T-helper 17 cell (primary cell): ENCODE measurements at places on chromosomes 1 and 21. TPM values are rescaled to one million over a fixed set of nuclear protein-coding genes. Genes with fewer than 3 reads are reported as not detected.

DNA sequence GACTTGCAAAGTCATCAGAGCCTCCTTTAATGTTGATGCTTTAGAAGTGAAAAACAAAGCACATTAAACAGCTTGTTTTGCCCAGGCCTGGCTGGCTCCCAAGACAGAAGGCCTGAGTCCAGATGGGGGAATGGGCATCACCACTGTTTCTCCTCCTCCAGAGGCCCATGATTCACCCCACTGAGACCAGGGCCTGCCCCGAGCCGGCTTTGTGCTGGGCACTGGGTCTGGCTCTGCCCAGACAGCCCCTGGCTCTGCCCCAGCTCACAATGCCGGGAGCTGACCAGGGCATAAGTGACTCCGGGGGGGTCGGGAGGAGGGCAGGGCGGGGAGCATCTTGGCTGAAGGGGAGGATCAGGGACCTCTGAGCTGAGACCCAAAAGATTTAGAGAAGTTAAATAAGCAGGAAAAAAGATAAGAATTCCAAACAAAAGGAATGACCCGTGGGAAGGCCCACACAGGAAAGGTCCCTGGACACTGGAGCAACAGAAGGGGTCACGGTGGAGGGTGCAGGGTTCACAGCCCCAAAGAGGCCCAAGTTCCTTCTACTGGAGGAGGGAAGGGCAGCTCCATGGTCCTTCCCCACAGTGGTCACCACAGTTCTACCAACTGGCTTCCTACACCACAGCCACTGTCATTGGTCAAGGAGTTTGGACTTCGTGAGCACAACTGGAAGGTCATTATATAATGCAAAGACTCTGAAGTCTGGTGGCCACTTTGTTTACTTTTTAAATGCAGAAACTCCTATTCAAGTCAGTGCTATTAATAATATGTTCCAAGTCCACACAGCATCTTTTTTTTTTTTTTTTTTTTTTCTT, 5.5 kb downstream of the C2CD2 start:
- DNase-seq: no peak

- DNase-seq: no peak
These were observed 281.2 kb upstream of the PLXNA2 start for GRCh38 chr1:208525417-208525816.

DNA sequence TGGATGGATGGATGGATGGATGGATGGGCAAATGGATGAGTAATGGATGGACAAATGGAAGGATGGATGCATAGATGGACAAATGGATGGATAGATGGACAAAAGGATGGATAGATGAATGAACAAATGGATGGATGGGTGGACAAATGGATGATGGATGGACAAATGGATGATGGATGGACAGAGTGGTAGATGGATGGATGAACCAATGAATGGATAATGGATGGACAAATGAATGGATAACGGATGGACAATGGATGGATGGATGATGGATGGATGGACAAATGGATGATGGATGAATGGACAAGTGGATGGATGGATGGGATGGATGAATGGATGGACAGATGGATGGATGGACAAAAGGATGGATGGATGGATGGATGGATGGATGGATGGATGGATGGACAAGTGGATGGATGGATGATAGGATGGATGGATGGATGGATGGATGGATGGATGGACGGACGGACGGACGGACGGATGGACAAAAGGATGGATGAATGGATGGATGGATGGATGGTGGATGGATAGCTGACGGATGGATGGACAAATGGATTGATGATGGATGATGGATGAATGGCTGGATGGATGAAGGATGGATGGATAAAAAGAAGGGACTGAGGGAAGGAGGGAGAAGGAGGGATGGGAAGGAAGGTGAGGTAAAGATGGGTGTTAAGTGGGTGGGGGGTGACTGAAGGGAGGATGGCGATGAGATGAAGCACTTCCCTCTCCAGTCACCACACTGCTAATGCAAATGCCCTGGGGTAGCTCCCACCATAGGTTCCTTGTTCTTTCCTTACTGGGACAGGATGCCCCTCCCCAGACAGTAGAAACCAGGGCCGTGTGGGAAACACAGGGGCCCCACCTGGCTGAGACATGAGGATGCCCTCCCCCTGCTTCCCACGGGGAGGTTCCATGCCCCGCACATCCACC, 29.8 kb downstream of the CHD5 start:
- DNase-seq: no peak

DNA sequence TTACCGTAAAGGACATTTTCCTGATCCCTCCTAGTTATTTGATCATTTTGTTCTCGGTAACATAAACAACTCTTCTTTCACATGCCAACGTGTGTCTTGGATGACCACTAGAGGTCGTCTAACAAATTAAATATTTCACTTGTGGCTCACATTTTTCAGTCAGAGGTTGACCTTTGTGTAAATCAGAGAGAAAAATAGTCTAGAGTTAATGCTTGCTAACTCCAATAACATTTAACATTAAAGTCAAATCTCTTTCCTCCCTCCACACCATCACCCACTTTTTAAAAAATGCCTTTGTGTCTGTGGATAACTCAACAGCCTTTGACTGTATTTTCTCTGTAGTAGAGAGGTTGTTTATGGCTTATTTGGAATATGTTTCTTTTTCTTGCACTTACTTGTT, 220.5 kb upstream of the B3GALT2 start:
- DNase-seq: no peak

DNA sequence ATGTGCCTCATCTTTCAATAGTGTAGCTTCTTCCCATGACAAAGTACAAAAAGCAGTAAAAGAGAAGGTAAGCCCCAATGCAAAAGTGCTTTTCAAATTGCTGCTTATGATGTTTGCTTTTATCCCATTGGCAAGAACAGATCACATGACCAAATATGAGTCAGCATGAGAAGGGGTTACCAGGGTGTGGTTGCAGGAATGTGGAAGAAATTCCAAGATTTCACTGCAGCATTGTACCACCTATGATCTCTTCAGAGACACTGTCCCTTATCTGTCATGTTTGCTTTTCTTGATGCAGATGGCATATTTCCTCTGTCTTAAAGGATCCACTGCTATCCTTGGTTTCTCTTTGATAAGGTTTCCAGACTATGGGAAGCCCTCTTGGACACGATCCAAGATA, 1006.9 kb upstream of the PRMT6 start:
- DNase-seq: no peak

- no peak for DNase-seq
These were observed 797 bp upstream of the LEFTY1 start for GRCh38 chr1:225889743-225890142.

- DNase-seq: no peak
These were observed 8.7 kb upstream of the SLX9 start for GRCh38 chr21:44931137-44931500.

- DNase-seq: no peak
These were observed 62.0 kb upstream of the HP1BP3 start for GRCh38 chr1:20849100-20849499.

DNA sequence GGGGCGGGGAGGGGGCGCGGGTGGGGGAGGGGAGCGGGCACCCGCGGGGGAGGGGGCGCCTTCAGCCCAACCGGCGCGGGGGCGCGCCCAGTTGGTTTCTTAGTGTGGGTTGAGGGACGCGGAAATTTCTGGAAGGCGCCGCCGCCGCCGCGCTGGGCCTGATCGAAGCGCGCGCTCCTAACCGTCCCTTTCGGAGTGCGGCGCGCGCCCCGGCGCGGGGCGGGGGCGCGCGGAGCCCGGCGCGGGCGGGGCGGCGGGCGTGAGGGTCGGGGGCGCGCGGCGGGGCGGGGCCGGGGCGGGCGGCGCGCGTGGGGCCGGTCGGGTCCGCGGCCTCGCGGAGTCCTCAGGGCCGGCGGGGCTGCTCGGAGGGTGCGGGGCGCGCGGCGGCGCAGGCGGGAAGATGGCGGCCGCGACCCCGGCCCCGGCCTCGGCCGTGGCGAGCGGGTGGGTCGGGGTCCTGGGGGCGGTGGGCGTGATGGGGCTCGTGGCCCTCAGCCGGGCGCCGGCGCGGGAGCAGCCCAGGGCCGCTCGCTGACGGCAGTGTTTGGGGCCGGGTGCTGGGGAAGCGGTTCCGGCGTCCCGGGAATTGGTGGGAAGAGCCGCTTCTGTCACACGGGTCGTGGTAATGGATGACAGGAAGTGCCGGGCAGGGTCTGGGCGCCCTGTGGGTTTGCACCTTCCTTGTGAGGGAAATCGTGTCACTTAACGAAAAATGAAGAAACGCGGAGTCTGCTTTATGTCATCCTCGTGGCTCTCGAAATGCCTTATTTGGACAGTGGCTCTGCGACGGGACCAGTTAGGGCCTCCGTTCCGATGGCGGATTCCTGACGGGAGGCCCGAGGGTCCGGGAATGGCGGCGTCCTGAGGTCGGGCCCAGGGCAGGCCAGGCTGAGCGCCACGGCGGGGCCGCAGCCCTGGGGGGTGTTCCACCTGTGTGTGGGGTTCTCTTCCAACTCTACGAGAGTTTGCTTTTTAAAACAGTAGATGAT, 764 bp downstream of the PKNOX1 start:
- peak; percentile 48 for DNase-seq

- no peak for DNase-seq
These were observed 1.6 kb downstream of the S100A9 start for GRCh38 chr1:153359241-153359640.

- no peak for DNase-seq
These were observed 153.4 kb downstream of the NRIP1 start for GRCh38 chr21:14911351-14911750.

- DNase-seq: no peak
These were observed 216.6 kb downstream of the GREM2 start for GRCh38 chr1:240395336-240395735.

DNA sequence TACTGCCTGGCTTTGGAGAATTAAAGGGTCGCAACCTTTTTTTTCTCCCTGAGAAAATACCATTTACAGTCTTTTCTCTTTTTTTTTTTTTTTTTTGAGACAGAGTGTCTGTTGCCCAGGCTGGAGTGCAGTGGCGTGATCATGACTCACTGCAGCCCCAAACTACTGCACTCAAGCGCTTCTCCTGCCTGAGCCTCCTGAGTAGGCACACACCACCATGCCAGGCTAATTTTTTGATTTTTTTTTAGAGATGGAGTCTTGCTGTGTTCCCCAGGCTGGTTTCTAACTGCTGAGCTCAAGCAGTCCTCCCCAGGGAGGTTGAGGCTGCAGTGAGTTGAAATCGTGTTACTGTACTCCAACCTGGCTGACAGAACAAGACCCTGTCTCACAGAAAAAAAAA, 24.6 kb downstream of the UBE4B start:
- no peak for DNase-seq

DNA sequence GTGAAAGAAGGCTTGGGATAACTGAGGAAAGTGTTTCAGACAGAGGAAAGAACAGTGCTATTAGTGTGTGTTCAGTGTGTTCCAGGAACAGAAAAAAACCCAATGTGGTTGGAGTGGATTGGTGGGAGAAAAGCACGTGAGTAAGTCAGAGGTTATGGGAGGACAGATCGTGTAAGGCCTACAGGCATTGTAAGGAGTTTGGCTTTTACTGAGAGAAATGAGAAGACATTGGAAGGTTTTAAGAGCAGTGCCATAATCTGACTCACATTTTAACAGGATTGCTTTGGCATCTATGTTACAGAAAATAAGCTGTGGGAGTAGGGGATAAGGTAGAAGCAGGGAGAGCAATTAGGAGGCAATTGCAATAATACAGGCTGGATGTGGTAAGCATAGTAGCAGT, 4.8 kb downstream of the ARPC5 start:
- no peak for DNase-seq

DNA sequence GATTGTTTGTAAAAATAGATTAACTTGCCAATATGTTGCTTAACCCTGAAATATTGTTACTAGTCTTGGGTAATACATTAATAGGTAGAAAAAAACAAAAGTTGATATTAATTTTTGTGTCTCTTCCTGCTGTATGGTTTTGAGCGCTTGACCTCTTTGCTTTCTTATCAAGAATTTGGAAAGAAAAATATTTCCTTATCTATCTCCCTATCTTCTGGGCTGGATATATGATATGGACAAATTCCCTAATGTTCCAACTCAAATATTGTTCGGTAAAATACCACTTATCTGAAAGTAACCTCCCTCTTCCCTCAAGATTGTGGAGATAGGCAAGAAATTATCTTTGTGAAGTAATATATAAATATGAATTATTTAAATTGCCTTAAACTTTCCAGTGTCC, 57.3 kb downstream of the ADGRL4 start:
- DNase-seq: no peak

- no peak for DNase-seq
These were observed 407.8 kb downstream of the PTPRC start for GRCh38 chr1:199046618-199047017.

GRCh38 chr1:1210726-1211540, 3.0 kb downstream of the TNFRSF4 start:
- peak; percentile 7 for DNase-seq

DNA sequence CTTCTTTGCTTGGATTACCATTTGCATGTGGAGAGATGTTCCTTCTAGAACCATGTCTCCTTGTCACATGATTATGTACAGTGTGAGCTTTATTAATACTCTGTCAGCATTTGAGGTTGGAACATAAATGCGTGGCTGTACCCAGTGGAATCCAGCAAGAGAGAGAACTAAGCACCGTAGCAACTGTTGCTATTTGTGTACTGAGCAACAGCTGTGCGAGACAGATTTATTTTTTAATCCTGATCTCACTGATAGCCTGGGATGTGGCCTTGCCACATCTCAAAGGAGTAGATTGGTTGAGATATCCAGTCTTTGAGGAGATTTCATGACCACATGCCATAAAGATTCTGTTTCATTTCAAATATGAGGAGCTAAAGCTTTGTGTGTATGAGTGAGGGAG, 43.4 kb downstream of the KIF1B start:
- DNase-seq: no peak

GRCh38 chr1:150269451-150269850, 635 bp upstream of the APH1A start:
- no peak for DNase-seq

DNA sequence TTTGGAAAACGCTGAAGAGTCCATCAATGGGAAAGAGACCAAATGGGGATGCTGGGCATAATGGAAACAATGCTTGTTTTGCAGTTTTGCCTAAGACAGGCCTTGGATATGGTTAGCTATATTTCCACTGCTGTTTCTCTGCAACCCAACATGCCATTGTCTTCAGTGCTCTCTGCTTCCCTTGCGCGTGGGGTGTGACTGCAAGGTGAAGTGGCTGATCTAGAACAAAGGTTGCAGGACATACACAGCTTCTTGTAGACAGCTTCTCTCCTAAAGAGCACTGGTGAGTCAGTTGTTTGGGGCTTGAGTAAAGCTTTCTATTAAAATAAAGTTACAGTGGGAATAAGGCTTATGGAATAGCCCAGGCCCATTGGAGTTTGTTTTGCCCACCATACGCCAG, 33.0 kb downstream of the RUNX1 start:
- no peak for DNase-seq

- DNase-seq: no peak
These were observed 463.5 kb downstream of the SMYD3 start for GRCh38 chr1:246043556-246043955.

CDK18 gene
- total RNA-seq: 1.7 TPM

CXADR gene
- total RNA-seq: 1.9 TPM

LRIF1 gene
- 7.4 TPM for total RNA-seq

SPRR4 gene
- total RNA-seq: not detected

CFAP141 gene
- not detected for total RNA-seq

ADAMTSL4 gene
- total RNA-seq: 1.6 TPM

TMEM51 gene
- not detected for total RNA-seq

NES gene
- total RNA-seq: not detected

APCS gene
- not detected for total RNA-seq

TGFB2 gene
- total RNA-seq: 3.0 TPM

CRYAA gene
- not detected for total RNA-seq
